ENCODE measurements at places on chromosomes 2 and 18.

DNA sequence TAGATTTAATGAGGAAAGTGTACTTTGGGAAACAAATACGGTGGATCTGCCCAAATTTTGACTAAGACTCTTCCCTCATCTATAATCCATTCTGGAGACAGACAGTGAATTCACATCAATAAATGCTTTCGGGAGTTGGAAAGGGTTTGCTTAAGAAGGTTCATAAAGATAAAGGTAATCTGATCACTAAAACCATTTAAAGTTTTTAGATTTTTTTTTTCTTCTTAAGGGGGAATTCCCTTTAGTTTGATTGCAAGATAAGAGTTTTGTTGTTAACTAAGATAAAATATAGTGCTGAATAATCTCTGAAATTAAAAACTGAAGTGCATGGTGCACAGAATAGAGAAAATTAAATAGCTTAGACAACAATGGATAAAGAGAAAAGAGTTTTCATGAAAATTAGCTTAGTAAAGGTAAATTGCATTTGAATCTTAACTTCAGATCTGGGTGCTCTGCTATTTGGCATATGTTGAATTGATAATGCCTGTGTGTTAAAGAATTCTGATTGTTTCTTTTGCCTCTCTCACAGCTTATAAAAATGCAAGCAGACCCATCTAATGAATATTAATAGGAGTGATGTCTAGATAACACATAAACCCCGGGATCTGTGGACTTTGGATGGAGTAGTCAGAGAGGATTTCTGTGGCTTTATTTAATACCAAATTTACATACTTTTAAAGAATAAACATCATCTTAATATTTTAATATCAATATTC lies 100.8 kb downstream of the MEIS1 start:
- no peak for DNase-seq

- DNase-seq, result no peak
Observed at GRCh38 chr18:11859282-11859830, 8.1 kb downstream of the CHMP1B start.

DNA sequence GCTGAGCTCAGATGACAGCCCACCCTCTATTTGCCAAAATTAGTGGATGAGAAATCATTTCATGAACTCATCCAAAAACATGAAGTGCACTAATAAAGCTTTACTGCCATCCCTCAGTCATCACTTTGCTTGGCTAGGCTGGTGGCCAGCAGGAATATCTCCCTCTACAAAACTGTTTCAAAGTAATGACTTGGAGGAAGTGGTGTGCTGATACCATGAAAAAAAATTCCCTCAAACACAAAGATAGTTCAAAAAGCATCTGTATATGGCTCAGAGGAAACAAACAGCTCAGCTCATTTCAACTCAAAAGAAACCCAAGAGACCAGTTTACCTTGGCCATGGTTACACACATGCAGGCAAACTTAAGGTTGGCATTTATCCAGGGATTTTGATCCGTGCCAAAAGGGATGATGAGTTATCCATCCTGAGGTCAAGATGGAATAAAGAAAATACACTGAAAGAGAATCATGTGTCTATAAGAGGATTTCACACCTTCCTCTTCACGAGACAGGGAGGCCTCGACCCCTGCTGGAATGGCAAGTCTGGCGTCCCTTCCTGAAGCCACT lies 18.4 kb upstream of the WIPF1 start:
- no peak for DNase-seq

GRCh38 chr2:97936199-97936598 lies 59.5 kb downstream of the TMEM131 start:
- DNase-seq, result no peak

DNA sequence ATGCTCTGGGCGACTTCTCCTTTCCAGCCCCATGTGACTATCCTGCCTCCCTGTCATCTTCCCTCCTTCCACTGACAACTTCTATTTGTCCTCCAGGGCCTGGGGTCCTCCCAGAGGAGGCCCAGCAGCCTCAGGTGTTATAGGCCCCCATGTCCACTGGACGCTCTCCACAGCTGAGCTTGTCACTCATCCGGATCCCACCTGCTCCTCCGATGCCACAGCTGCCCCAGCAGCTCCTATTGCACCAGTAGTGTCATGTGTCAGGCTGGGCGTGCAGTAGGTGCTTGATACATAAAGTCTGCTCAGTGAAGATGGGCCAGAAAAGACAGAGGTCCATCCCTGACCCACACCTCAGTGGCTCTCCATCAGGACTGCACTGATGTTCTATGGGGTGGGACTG lies 305.7 kb upstream of the MYT1L start:
- DNase-seq, result no peak

DNA sequence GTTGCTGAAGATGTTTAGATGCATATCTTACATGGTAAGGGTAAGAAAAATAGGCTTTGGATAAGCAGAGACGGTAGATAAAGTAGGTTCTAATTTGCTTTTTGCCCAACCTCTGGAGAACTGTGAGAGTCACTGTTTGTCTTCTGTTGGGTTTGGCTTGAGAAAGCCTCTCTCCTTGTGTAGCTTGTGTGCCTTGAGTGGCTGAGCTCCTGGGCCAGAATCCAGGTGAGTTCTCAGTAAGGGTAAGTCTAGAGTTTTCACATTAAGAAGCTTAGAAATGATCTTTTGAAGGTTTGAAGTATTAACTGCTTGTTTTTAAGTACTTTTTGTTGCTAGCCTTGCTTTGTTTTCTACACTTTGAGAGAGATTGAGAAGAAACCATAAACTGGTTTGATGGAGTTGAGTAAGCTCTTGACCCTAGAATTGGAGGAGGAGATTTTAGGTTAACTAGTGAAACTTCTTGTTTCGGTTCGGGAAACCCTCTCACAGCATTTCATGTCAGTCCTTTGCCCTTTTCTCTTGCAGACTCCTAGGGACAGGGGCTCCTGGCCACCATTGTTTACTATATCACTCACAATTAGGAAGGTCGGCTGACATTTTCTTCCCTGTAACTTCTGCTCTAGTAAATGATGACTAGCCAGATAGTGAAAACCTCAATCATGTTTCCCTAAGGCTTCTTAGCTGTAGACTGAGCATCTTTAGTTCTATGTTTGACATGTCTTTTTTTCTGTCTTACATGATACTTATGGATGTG lies 26.0 kb downstream of the MAP4K4 start:
- no peak for DNase-seq
